ENCODE measurements at places on chromosomes 6 and 20. TPM values are rescaled to one million over a fixed set of nuclear protein-coding genes. Genes with fewer than 3 reads are reported as not detected.

Gene ECT2L
- not detected for total RNA-seq

GRCh38 chr6:90284236-90285041 lies 12.2 kb downstream of the BACH2 start:
- DNase-seq, result peak; percentile 78

DNA sequence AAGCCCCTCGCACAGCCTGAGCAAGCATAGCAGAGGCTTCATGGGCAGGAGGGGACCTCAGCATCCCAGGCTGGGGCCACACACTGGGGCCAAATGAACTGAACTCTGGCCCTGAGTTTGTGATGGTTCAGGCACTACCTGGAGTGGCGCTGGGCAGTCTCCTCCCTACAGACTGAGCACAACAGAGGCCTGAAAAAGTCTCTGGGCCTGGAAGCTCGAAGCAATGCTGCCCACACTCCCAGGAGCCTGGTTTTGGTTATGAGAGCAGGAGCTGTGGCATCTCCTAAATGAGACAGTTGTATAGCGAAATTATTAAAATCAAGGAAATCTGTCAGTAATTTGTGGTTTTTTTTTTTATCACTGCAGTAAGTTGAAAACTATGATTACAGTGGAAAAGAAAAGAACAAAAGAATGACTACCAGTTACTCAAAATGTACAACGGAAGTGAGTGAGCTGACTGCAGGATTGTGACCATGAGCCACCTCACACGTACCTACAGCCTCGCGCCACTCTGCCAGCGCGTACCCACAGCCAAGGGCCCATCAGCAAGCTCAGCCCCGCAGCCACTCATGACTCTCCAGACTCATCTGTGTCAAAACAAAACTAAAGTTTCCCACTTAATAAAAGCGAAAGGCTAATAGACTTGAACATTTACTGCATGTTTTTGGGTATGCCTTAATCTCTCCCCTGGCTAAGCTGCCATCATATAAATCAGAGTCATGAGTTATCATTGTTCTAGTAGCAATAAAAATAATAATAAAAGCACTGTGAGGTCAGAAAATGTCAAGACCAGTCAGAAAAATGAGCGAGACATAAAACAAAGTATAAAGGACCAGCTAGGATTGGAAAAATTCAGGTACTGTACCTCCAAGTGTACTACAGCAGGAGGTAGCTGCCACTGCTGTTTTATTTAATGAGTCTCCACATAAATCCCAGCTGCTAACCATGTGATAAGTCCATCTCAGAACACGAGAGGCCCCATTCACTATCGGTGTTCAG lies 177.0 kb downstream of the FOXC1 start:
- DNase-seq, result peak; percentile 26

DNA sequence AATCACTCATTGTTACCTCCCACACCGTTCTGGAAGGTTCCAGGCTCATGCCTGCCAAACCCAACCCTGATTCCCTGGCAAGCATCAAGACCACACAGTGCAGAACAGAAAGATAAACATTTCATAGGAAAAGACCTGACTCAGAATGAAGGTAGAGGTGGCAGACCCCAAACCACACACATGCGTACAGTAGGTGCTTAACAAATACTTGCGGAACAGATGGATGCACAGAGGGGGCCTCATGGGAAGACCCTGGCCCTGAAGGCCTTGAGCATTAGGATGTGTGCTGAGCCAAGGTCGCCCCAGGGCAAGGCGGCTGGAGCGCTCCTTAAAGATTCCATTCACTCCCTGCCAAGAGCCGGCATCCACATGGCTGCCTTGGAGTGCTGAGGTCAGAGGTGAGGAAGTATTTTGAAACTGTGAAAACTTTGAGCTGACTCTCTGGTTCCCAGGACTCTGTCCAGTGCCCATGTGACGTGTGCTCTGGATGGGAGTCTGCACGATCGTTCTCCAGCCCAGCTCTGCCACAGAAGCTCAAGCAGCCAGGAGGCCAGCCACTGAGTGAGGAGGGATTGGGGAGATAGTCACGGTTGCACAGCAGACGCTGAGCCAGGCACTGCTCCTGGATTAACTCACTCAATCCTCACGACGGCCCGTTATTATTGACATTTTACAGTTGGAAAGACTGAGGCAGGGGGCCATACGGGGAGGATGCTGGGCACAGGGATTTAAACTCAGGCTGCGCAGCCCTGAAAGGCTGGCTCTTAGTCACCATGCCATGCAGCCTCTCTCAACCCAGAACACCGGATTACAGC lies 65.5 kb upstream of the AFDN start:
- DNase-seq, result peak; percentile 64

GRCh38 chr20:8505476-8506200 lies 373.6 kb downstream of the PLCB1 start:
- DNase-seq, result no peak

Gene GLP1R
- total RNA-seq, result not detected

- DNase-seq, result no peak
Measured at GRCh38 chr6:151007076-151007475, 141.6 kb downstream of the MTHFD1L start.

Gene HLA-DPA1
- total RNA-seq, result 8.7 TPM

GRCh38 chr6:137165375-137166246 lies 7.8 kb downstream of the IL22RA2 start:
- DNase-seq, result peak; percentile 74

DNA sequence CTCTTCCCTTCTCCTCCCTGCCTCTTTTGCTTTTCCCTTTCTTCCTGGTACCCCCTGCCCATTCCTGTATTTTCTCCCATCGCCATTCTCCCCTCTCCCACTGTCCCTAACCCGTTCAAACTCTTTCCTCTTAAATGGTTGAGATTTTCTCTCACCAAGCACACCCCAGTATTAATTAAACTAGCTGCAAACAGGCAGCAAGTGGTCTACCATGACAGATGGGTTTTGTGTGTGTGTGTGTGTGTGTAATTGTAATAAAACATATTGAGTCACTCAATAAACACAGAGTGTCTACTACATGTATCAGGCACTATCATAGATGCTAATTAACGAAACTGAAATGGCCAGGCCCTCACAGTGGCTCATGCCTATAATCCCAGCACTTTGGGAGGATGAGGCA lies 6.7 kb downstream of the RAET1E start:
- DNase-seq, result no peak

GRCh38 chr6:12101653-12102312 lies 89.7 kb downstream of the HIVEP1 start:
- DNase-seq, result no peak

DNA sequence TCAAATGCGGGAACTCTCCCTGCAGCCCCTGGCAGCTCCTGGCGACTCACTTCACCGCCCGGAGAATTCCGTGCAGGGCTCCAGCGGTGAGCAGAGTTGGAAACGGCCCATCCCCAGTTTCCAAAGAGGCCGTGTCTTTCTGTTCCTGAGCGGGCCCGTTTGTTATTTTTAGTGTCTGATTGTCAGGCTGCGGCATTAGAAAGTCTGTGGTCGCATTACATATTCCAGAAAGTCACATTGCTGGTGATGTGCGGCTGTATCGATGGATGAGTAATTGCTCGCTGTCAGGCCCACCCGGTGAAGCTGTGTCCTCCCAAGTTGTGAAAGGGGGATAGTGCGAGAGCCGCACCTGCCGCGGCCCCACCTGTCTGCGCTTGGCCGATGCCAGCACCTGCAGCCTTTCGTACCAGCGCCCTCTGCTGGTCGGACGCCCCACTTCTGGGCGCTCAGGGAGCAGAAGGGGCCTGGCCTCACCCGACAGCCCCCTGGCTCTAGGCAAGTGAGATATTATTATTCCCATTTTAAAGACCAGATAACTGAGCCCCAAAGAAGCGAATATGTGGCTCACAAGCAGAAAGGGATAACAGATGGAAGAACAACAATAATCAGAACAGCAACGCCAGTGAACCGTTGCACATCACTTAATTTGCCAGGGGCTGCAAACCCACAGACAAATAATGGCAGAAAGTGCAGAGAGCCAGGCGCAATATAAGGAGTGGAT lies 244.9 kb downstream of the TSHZ2 start:
- DNase-seq, result peak; percentile 57

DNA sequence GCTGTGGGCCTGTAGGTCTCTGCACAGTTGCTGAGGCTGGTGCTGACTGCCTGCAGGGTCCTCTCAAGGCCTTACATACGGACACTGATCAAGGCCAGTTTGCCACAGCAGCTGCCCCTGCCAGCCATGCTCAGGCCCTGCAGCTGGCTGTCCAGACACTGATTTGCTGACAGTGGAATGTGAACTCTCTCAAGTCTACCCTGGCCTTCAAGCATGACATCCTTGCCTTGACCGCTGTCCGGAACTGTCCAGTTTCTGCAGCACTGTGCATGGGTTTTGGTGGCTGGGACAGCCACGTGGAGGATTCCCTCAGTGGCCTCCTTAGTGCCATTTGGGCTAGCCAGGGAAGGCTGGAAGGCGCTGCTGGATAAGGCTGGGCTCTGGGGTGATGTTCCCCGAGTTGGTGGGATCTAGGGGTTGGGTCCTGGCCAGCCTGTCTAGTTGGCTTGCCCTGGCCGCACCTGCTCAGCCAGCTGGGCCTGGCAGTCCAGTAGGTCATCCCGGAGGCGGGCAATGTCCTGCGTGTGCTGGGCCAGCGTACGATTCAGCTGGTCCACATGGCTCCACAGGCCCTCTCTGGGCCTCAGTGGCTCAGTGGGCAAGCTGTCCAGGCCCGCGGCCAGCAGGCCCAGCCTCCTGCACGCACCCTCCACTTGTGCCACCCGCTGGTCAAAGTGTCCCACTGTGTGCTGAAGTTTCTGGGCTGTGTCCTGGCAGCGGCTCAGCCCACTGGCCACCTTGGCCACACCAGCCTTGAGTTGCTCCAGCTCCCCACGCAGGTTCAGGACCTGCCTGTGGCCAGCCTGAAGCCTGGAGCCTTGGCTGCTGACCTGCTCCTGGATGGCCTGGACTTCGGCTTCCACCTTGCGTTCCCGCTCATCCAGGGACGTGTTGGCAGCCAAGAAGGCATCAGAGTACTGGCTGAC lies 5.5 kb downstream of the EMILIN3 start:
- DNase-seq, result no peak

DNA sequence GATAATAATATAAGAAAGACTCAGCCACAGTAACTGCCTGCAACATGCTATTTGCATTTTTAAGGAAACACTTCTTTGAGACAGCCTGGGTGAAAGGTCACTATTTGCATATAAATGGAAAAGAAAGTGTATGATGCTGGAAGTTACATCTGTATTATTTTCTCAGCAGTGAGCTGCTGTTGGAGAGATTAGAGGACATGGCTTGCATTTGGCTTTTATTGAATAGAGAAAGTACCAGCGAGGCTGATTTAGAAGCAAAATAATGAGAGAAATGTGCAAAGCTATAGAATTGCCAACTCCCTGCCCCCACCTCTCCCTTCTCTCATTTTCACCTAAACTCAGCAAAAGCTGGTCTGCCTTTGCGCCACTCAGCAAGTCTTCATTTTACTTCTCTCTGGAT lies 12.7 kb downstream of the MYT1 start:
- DNase-seq, result no peak

GRCh38 chr6:125987026-125987617 lies 782 bp downstream of the TRMT11 start:
- DNase-seq, result peak; percentile 11

GRCh38 chr6:129280749-129281148 lies 397.8 kb downstream of the LAMA2 start:
- DNase-seq, result no peak

Gene YIPF3
- total RNA-seq, result 160 TPM

- DNase-seq, result no peak
Measured at GRCh38 chr6:143859891-143860660, 4.2 kb upstream of the ZC2HC1B start.

DNA sequence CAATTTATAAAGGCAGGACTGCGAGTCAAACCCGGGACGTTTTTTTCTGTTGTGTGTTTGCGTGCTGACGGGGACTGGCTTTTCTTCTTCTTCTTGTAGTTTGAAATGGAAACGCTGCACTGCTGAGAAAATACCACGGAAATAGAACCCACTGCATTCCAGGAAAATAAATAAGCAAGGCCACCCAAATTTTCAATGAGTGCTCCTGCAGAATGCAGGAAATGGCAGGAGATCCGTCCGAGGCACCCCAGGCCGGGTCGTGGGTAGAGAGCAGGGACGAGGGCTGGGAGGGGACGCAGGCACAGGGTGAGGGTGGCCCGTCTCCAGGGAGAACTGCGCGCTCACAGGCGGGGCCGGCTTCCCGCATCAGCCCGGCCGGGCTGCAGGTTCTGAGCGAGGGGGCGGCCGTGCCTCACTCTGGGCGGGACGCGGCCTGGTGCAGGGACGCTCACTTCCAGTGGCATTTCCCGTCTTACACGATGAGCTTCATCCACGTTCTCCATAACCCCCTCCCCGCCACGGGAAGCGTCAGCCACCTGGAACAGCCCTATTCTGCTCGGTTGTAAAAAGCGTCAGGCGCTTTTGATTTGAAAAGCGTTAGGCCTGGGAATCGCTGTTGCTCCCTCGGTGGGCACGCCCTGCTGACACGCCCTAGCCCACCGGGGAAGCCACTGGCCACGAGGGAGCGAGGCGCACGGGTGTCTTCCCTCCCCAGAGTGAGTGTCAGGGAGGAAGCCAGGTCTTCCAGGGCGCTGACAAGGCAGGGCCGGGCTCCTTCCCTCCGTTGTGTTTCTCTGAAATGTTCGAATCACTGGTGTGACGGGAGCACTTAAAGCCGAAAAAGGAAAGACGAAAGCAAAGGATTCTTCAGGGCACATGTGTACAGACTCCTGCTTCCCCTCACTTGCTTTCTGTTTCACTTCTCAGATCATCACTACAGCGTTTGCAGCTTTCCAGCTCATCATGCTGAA lies 17.9 kb upstream of the EXOC2 start:
- peak; percentile 46 for DNase-seq
